ENCODE measurements at places on chromosomes 4 and X. TPM values are rescaled to one million over a fixed set of nuclear protein-coding genes. Genes with fewer than 3 reads are reported as not detected.

ARAP2 gene
- total RNA-seq, result 45.3 TPM

TMEM271 gene
- total RNA-seq, result 4.4 TPM

MAGEA12 gene
- not detected for total RNA-seq

ADH1C gene
- total RNA-seq, result 1.1 TPM

SSX3 gene
- total RNA-seq, result not detected

AKAP4 gene
- total RNA-seq, result not detected

AR gene
- 2.1 TPM for total RNA-seq

CXorf49 gene
- total RNA-seq, result not detected

MMRN1 gene
- total RNA-seq, result 6.2 TPM

CMC4 gene
- total RNA-seq, result 3.4 TPM

RASL11B gene
- total RNA-seq, result 6.0 TPM

PABPC5 gene
- total RNA-seq, result 11.0 TPM

RPS3A gene
- total RNA-seq, result 1,466 TPM

IQSEC2 gene
- total RNA-seq, result 10.9 TPM

MTMR8 gene
- 6.4 TPM for total RNA-seq

COX7B2 gene
- total RNA-seq, result not detected

HELT gene
- not detected for total RNA-seq

CXCL3 gene
- 0.54 TPM for total RNA-seq

NPNT gene
- 2.0 TPM for total RNA-seq

OTC gene
- total RNA-seq, result not detected

UGT2A3 gene
- total RNA-seq, result 0.09 TPM

PPP4R3C gene
- total RNA-seq, result not detected

CNKSR2 gene
- 168 TPM for total RNA-seq

EIF1AX gene
- total RNA-seq, result 71.0 TPM

SCML2 gene
- 8.7 TPM for total RNA-seq

ARFIP1 gene
- 32.2 TPM for total RNA-seq

Data from cerebellum (tissue), 4 donors.